ENCODE measurements at places on chromosomes 11 and 22.

DNA sequence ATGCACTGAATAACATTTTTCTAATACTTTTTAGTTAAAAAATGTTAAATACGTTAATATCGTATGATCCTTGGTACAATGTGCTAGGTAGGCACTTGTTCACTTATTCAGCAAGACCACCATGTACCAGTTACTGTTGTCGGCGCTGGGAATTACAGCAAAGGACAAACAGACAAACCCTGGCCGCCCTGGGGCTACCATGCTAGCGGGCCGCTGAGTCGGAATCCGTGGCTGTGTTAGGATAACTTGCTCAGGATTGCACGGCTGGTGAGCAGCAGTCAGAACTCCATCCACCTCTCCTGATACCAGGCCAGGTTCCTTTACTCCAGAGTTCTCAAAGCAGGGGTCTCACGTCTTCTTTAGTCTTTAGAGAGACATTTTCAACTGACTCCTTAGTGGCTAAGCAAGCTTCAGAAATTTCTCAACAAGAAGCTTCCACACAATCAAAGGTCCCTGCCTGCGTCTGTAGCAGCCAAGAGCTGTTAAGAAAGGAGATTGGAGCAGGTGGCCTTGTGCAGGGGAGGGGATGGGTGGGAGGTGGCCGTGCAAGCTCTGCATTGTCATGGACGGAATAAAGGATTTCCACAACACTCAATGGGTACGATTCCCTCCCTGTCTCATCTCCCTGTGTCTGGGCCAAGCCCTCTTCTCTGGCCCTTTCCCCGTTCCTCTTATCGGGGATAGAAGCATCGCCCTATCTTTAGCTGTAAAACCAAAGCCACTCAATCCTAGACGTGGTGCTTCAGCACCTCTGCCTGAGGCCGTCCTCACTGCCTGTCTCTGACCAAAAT is 39.8 kb upstream of the NNMT start:
- no peak for DNase-seq

DNA sequence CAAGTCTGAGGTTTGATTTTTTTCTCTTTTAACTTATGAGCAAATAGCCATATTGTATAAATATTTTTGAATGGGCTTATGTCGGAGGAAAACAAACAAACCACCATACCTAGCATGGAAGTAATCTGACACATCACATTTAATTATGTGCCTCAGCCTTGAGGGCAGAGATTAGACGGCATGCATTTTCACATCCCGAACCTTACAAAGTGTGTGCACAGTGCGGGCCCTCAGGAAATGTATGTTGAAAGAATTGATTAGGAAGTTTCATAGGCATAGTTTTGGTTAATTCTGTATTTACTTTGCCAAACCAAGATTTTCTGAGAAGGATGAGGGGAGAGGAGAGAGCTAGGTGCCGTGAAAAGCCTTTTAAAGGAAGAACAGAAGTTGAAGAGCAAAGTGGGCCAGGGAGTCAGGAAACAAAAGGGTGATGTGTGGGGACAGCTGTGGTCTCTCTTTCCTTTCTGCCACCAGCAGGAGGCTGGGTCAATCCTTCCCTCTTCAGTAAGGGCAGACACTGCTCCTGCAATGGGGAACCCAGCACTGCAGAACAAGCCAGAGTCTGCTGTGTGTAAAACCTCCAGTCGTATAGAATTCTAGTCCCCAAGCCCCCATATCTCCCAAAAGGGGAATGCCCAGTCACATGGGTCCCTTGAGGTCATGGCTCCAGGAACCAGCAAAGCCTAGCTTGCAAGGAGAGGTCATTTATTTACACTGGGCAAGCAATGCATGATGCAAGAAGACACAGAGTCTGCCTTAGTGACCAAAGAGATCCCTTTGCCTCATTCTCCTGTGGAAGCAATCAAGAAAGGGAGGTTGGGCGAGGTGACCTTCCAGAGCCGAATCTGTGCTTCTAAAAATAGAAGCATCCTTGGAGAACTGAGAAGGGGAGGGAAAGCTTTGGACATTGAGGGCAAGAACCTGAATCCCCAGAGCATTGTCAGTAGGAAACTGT is 71.1 kb upstream of the OLFML1 start:
- no peak for DNase-seq

DNA sequence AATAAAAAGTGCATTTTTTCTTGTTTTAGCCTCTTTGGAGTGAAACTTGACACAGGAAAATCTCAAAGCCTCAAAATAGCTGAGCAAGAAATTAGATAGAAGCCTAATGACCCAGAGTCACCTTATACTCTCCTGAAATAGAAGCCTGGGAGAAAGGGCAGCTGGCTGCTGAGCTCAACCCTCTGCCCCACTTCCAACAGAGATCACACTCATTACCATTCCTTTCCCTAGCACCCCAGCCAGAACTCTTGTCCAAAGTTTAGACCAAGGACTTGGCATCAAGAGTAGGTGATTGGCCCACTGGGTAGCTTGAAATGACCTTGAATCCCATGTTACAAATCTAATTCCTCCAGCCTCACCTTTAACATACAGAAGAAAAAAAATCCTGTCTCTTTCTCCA is 62.7 kb upstream of the AMOTL1 start:
- DNase-seq = no peak

- no peak for DNase-seq
Measured at GRCh38 chr11:912266-912665, 1.7 kb upstream of the CHID1 start.

- no peak for DNase-seq
Measured at GRCh38 chr11:60328460-60328859, 1.4 kb downstream of the MS4A6E start.

GRCh38 chr11:56659755-56660154 is 3.7 kb upstream of the OR5AR1 start:
- DNase-seq = no peak

DNA sequence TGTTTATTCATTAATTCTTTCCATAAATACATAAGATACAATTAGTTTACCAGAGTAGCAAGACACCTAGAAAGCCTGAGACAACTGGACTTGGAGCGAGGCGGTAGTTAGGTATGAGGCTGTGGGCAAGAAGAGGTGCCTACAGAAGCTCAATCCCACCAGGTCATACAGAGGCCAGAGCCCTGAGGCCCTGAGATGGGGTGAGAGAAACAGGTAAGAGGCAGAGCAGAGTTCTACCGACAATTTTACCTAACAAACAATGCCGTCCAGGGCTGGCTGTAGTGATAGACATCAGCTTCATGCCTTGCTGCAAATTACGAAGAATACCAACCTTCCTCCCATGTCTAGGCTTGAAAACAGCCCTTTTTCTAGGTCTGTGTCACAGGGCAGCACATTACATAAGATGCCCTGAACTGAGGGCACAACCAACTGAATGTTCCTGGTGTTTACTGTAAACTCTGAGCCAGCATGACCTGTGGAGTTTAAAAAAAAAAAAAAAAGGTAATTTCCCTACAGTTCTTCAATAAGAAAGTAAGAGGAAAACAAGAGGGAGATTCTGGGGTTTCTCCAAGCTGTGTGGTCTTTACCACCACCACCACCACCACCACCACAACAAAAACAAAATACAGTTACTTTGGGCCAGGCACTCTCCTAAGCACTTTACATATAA is 105.8 kb downstream of the GAB2 start:
- no peak for DNase-seq

DNA sequence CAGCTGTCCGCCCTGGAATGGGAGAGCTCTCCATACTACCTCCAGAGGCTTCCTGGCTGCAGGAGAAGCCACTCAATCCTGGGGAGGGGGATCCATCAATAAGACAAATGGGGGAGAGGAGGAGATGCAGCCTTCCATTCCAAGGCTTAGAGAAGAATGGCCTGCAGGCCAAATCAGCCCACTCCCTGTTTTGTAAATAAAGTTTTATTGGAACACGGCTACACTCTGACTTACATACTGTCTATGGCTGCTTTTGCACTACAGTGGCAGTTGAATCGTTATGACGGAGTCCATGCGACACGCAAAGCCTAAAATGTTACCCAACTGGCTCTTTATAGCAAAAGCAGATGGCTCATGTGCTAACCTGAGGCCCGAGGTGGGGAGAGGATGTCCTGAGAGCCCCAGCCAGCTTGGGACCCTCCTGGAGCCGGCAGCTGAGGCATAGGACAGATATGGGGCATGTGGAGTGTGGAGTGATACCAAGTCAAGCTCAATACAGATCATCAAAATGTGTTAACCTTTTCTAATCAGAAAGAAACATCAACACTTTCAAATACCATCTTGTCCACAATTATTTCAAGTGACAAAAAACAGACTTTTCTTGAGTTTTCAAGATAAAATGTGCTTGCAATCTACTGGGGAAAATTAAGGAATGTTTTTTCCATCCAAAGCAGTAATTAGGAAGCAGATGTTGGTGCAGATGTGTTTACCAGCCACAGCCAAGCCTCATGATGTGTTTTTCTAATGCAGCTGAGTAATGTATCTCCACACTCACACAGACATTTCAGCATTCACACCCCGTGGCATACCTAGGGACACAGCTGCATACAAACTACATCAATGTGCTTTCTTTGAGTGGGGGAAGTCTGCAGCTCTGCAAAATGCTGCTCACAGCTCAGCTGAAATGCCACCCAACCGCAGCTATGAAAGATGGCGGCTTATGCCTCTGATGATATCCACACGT is 181.6 kb downstream of the SHANK2 start:
- DNase-seq = no peak

All from fibroblast of pulmonary artery (primary cell).